Chondrocyte (in vitro differentiated cells): ENCODE measurements at places on chromosomes 16 and 17.

DNA sequence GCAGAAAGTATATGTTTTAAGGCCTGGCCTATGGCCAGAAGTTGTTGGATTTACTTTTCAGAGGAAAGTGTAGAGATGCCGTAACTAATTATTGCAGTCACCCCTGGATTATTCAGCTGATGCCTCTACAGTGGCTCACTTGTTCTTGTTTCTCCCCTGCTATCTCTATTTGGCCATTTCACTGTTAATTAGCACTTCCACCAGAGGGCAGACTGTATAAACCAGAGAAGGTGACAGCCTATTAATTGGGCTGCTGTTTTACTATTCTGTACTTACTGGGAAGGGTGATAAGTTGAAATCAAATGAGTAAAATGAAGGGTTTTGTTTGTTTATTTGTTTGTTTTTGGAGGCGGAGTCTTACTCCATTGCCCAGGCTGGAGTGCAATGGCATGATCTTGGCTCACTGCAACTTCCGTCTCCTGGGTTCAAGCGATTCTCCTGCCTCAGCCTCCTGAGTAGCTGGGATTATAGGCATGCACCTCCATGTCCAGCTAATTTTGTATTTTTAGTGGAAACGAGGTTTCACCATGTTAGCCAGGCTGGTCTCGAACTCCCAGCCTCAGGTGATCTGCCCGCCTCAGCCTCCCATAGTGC lies 66.0 kb downstream of the CDK12 start:
- H3K27me3 ChIP-seq = no peaks in the 10 kb centered on the region
- H3K27ac ChIP-seq = no peak overlapping the region
- DNase-seq = no peak
- H3K4me3 ChIP-seq = no peak overlapping the region
- H3K4me1 ChIP-seq = no peaks in the 10 kb centered on the region
- H3K36me3 ChIP-seq = peaks cover 37% of the 10 kb centered on the region

- no peak for DNase-seq
- H3K27ac ChIP-seq = no peak overlapping the region
- no peak overlapping the region for H3K4me3 ChIP-seq
- H3K27me3 ChIP-seq = no peaks in the 10 kb centered on the region
- peaks cover 33% of the 10 kb centered on the region for H3K4me1 ChIP-seq
Observed at GRCh38 chr16:70475054-70475871, 20.9 kb downstream of the FCSK start.

DNA sequence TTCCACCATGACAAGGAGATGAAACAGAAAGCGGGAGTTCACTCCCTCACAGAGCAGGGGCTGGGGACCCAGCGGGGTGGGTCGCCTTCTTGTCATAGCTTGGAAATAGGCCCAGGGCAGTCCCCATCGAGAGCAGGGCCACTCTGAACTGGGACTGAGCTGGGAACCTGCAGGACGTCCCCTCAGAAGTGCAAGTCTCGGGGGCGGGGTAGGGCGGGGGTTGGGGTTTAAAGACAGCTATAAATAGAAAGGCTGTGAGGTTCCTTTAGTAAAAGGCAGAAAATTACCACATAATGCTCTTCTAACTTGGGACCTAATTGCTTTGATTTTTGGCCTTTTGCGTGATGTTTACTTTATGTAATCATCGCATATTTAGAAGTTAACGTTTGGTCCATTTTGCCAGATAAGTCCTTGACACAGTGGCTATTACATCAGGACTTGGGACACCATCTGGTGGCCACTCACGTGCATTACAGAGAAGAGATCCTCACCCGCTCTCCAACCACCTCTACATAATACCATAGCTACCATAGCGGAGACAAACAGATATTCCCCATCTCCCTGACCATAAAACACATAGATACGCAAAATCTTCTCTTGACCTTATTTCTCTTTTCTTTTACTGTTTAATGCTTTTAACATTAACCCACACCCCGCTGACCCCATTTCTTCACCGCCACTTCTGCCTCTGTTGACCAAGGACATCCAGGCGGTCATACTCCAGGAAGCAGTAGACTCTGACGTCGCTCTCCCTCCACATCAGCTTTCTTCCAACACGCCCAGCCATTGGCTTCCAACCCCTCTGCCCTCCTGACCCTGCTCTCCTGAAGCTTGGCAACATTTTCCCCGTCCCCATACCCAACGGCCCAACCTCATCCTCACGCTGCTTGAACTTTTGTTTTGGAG lies 27.5 kb upstream of the PIK3R6 start:
- H3K27me3 ChIP-seq = peaks cover 4% of the 10 kb centered on the region
- no peak overlapping the region for H3K4me3 ChIP-seq
- peak; percentile 67 for DNase-seq

- no peak for DNase-seq
- H3K4me1 ChIP-seq = no peaks in the 10 kb centered on the region
- no peaks in the 10 kb centered on the region for H3K27me3 ChIP-seq
- no peak overlapping the region for H3K27ac ChIP-seq
- H3K4me3 ChIP-seq = no peak overlapping the region
Observed at GRCh38 chr16:51705142-51705541, 554.1 kb upstream of the SALL1 start.

DNA sequence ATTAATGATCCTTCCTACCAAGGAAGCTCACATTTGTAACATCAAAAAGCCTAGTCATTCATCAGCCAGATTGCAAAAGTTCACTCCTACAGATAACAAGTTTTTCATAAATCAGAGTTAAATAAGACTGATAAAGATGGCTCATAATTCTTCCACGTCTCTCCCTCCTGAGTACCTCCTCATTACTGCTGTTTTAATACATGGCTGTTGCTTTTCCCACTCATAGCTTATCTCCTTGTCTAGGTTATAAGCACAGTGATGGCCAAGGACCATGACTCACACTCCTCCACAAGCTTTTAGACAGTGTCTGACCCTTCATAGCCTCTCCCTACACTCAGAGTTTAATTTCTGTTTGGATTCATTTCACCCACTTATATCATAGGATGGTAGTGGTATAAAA lies 100.9 kb upstream of the MON1B start:
- no peak overlapping the region for H3K27ac ChIP-seq
- DNase-seq = no peak
- no peaks in the 10 kb centered on the region for H3K4me1 ChIP-seq
- H3K36me3 ChIP-seq = no peaks in the 10 kb centered on the region
- no peaks in the 10 kb centered on the region for H3K27me3 ChIP-seq
